ENCODE measurements at places on chromosomes 1 and 21. TPM values are rescaled to one million over a fixed set of nuclear protein-coding genes. Genes with fewer than 3 reads are reported as not detected.

The PCP4 gene
- total RNA-seq: 3.8 TPM

The OPRD1 gene
- total RNA-seq: not detected

The HTR6 gene
- not detected for total RNA-seq

The SZT2 gene
- total RNA-seq: 28.3 TPM

The PLA2G2D gene
- total RNA-seq: not detected

The LAMC2 gene
- 6.8 TPM for total RNA-seq

The AQP10 gene
- 0.81 TPM for total RNA-seq

The SPATA1 gene
- total RNA-seq: 1.1 TPM

The OR10J1 gene
- not detected for total RNA-seq

The SLC22A15 gene
- total RNA-seq: 8.1 TPM

The CHIA gene
- not detected for total RNA-seq

The MLLT11 gene
- total RNA-seq: 15.9 TPM

The ARHGEF19 gene
- total RNA-seq: 2.3 TPM

The PSRC1 gene
- 0.52 TPM for total RNA-seq

The PROX1 gene
- total RNA-seq: 116 TPM

The COL8A2 gene
- 2.3 TPM for total RNA-seq

The TRIM67 gene
- not detected for total RNA-seq

The PAQR6 gene
- total RNA-seq: 0.74 TPM

The RIIAD1 gene
- not detected for total RNA-seq

The FAM78B gene
- total RNA-seq: 2.9 TPM

The TOR3A gene
- 17.8 TPM for total RNA-seq

The RGL1 gene
- total RNA-seq: 36.0 TPM

The MPZ gene
- 2.3 TPM for total RNA-seq

The TNFRSF4 gene
- total RNA-seq: 1.1 TPM

The KIF17 gene
- total RNA-seq: 3.9 TPM

The PRKAA2 gene
- total RNA-seq: 152 TPM

The SGIP1 gene
- total RNA-seq: 11.4 TPM

The FTCD gene
- total RNA-seq: 0.79 TPM

The TMPRSS2 gene
- not detected for total RNA-seq

The CLIC6 gene
- total RNA-seq: 2.6 TPM

The MSH4 gene
- total RNA-seq: 0.57 TPM

The CA14 gene
- 1.8 TPM for total RNA-seq

The SMCP gene
- not detected for total RNA-seq

The CBS gene
- 6.7 TPM for total RNA-seq

The BRDT gene
- total RNA-seq: not detected

The LCE2C gene
- total RNA-seq: not detected

The CLCA4 gene
- not detected for total RNA-seq

The LCE1D gene
- not detected for total RNA-seq

The SLC44A5 gene
- total RNA-seq: 1.5 TPM

The HENMT1 gene
- total RNA-seq: 1.6 TPM

The AZIN2 gene
- 5.4 TPM for total RNA-seq

The PHGDH gene
- total RNA-seq: 5.5 TPM

The SSR2 gene
- total RNA-seq: 67.7 TPM

Measured in heart left ventricle (tissue), 16 donors.